ENCODE measurements at places on chromosomes 5 and 9.

DNA sequence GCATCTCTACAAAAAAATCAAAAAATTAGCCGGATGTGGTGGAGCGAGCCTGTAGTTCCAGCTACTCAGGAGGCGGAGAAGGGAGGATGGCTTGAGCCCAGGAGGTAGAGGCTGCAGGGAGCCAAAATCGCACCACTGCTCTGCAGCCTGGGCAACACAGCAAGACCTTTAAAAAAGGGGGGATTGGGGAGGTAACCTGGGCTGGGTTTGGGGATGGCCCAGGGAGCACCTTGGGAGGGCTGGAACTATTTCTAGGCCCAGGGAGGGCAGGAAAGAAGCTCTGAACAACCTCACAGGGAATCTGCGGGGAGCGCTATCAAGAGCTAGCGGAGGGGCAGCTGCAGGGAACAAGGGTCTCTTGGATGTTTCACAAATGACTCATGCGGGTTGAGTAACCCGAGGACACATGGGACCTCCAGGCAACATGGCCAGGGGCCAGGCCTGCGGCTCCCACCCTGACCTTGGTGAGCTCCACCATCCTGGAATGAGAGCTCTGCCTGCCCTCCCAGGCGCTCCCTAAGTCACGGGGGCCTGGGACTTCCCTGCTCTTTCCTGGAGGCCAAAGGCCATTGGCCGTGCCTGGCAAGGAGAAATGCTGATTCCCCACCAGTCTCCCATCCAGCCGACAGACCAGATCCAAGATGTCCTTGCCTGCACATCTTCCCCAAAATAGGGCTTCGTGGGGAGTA lies 23.4 kb downstream of the SARDH start:
- DNase-seq, result no peak

DNA sequence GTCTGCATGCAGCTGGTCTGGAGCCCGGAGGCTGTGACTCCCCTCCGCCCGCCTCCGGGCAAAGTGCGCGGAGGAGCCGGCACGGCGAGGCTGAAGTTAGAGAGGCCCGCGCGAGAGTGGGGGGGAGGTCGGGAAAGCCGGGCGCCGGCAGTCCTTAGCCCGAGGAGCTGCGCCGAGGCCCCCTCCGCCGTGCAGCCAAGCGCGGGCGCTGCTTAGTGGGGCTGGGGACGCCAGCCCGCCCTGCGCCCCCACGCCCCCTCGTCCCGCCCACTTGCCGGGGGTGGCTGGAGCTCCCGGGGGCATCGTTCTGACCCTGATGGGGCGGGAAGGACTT lies 403 bp downstream of the NINJ1 start:
- peak; percentile 43 for DNase-seq

DNA sequence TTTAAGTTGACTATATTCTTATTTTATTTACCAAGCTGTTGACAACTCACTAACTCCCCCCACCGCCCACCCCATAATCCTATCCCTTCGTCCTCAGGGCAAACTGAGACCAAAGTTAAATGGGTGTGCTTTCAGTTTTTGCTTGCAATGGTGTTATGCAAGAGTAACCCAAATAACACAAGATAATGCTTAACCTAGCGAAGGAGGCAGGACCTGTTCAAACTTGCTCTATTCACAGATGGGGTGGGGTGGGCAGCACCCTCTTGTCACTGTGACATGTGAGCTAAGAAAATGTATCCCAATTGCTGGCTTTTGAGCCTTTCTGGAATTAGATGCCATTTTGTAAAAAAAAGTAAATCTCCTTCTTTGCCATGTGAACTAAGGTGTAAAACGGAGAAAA lies 40.4 kb downstream of the GLIS3 start:
- DNase-seq, result no peak

- no peak for DNase-seq
Observed at GRCh38 chr9:135906291-135907005, 898 bp downstream of the CAMSAP1 start.

GRCh38 chr9:137242269-137243203 lies 1.4 kb downstream of the TUBB4B start:
- no peak for DNase-seq

DNA sequence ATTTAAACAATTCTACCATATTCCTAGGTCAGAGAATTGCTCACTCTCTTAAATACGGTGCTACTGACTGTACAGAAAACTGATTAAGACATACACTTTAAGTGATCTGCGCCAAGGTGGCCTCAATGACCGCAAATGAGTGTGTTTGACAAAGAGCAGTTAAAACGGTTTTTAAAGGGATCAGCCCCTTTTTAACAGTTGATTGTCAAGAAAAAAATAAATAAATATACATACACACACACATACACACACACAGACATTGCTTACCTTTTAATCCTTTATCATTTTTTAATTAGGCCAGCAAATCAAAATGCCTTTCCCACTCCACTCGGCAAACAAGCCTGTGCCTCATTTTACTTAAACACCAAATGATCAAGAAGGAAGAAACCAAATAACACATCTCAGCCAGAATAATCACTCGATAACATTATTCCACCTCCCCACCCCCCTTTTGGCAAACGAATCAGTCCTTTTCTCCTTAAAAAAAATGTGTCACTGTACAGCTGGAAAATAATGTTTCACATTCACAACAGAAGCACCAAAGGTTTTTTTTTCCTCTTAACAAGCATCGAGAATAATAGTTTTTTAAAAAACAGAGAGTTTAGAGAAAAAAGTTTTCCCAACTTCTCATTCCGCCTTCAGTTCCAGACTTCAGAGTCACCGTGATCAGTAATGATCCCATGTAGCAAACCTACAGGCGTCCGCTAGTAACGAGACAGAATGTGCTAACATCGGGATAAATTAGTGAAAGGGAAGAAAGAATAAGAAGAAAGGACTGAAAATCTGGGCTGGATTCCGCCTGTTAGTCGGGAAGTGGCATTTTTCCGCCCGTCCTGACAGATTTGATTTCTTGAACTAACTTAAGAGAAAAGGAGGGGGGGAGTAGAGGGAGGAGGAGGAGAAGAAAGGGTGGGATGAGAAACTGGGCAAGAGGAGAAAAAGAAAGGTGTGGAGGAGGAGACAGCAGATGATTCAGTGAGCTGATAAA lies at the start of gene ZNF608:
Gene ZNF608, minus strand, starts transcription at position 712 of the 988 bp plus-strand sequence. CDS start 1,650 bp downstream, outside the sequence.
- no peak for DNase-seq

- no peak for DNase-seq
Observed at GRCh38 chr5:159908591-159908940, 7.7 kb upstream of the ADRA1B start.

DNA sequence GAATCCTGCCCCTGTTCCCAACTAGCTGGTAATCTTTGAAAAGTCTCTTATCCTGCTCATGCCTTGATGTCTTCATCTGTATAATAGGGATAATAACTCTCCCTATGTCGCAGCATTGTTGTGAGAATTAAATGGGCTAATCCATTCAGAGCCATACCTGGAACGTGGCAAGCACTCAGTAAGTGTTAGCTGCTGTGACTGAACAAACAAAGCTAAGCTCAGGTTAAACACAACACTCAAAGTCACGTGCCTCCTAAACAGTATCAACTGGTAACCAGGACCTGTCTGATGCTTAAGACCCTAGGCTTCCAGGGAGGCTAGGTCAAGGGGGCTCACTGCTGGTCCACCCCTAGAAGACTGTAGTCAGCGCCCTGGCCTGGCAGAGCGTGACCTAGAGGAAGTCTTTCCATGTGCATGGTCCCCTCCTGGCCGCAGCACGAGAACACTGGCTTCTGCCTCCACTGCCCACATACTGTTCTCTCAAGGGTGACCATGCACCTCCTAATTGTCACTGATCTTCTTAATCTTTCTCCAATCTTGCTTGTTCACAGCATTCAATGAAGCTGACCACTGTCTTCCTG lies 211.1 kb downstream of the TTLL11 start:
- no peak for DNase-seq

- no peak for DNase-seq
Observed at GRCh38 chr5:159851053-159851452, 65.2 kb upstream of the ADRA1B start.

DNA sequence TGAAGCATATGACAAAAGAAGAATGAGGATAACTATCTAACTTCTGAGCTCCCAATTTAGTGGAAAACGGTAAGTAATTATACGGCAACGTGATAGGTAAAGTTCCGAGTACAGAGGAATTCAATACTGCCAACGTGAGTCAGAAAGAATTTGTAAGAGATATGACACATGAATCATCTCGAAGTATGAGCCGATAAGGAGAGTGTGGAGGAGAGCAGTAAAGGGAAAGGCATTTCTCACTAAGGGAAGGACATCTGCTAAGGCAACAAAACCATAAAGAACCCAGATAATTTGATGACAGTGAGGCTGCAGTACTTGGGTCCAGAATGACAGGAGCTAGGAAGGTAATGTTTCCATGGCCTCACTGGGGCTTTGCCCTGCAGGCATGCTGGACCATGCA lies 11.0 kb downstream of the MPDZ start:
- DNase-seq, result no peak

DNA sequence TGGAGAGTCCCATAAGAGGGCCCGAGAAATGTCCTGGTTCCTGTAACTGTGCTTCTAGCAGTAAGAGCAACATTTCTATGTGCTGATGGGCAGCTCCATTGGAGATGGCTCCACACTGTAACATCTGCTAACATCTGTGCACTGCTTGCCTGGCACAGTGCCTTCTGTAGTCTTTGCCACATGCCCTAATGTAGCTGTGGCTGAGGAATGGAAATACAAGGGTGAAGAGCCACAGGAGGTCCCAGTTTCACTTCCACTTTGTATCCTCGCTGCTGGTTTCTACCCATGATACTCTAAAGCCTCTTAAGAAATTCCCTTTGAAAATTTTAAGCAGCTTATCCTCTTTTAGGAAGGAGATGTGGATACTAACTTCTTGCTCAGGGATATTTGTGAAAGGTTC lies 97.4 kb downstream of the HOMER1 start:
- no peak for DNase-seq

DNA sequence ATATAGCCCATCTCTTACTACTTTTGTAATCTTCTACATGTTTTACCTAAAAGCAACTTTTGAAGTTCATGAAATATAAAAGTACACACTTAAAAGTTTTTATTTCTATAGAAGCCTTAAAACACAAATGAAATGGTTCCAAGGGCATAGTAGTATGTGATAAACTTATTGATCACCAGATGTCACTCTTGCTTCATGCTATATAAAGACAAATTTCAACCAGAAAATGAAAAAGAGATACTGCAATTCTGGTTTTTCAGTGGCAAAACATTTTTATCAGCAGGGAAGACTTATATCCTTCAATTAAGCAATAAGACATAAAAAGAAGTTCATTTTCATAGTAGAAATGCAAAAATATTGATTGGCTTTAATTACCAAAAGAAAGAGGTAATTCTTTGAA lies 69.4 kb upstream of the FBXL17 start:
- DNase-seq, result no peak

DNA sequence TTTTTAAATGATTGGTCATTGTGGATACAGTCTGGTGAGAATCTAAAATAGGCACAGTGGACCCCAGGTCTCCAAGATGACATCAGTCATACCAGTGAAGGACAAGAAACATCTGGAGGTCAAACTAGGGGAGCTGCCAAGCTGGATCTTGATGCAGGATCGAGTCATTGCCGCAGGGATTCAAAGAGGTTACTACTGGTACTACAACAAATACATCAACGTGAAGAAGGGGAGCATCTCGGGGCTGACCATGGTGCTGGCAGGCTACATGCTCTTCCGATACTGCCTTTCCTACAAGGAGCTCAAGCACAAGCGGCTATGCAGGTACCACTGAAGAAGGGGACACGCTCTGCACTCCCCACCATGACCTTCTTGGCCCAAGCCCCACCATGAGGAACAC lies 20.9 kb downstream of the FOXB2 start:
- no peak for DNase-seq

DNA sequence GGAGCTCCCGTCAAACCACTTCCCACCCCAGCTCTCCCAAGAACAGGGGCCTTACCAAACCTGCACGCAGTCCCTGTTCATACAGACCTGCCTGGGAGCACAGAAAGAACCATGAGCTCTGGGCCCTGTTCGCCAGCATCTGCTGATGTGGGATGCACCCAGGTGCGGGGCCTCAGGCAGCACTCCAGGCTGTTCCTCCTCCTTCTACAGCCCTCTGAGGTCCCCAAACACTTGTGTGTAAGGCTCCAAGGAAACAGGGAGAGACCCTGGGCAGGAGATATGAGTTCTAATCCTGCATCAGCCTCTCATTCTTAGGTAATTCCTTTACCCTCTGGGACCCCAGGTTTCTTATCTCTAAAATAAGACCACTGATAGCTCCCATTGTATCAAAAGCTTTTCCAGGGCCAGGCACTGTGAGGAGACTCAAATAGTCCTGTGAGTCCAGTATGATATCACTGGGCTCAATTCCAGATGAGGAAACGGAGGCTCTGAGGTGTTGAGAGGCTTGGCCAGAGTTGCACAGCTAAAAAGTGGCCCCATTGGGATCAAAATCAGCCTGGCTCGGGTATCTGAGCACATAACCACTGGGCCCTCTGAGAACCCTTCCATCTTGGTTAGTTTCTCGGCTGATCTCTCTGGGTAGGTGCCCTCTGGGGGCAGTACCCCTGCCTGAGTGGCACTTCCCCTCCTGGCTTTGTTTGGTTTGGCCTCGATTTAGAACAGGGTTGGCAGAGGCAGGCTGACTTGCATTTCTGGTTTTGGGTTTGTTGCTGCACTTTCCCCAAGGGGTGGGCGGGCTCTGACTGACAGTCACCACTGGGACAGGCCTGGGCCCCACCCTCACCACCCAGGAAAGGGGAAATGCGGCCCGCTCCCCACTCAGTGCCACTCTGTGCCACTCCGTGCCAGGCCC lies 116.8 kb downstream of the RGS3 start:
- no peak for DNase-seq

DNA sequence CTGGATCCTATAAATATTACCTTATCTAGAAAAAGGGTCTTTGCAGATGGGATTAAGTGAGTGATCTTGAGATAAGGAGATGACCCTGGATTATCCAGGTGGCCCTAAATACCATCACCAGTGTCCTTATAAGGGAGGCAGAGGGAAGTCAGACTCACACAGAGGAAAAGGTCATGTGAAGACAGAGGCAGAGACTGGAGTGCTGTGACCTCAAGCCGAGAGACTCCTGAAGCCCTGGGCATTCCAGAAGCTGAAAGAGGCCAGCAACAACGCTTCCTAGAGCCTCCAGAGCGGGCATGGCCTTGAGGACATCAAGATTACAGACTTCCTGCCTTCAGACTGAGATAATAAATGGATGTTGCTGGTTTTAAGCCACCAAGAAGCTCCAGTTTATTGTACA lies 118.8 kb downstream of the ATPSCKMT start:
- DNase-seq, result no peak

- no peak for DNase-seq
Observed at GRCh38 chr9:90137801-90138200, 504.8 kb downstream of the DIRAS2 start.

GRCh38 chr5:157108976-157109375 lies at the start of gene HAVCR2:
HAVCR2 (minus strand) TSS chr5:157109044; CDS start chr5:157108983, 61 bp downstream.
- peak; percentile 23 for DNase-seq

DNA sequence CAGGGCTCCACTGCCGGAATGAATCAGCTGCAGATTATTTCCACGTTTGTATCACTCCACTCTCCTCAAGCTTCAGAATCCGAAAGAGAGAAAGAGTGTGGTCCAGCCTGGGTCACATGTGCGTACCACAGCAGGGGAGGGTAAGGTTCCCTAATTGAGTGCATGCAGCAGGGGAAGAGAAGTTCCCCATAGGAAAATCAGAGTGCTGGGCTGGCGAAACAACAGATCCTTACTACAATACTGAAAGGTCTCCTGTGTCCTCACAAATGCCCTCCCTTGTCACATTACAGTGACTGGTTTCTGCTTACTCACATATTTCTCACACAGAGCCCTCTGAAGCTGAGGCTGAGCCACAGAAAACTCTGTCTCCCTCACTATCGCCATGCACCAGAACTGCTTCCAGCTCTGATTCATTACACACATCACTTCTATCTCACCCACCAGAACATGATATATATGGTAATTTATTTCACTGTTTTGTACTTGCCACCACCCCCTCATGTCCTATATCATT lies 532.2 kb upstream of the TUSC1 start:
- DNase-seq, result no peak

GRCh38 chr9:114928136-114928535 lies 2.3 kb downstream of the TNFSF8 start:
- DNase-seq, result no peak

Measured in activated CD8-positive, alpha-beta memory T cell treated with anti-CD3 and anti-CD28 coated beads for 48 hours (primary cell).